ENCODE measurements at places on chromosomes 5 and 9.

GRCh38 chr5:64229163-64229774 lies 63.6 kb downstream of the RNF180 start:
- DNase-seq = no peak

GRCh38 chr5:92977846-92978540 lies 603.0 kb downstream of the NR2F1-AS1 start:
- no peak for DNase-seq

GRCh38 chr9:98365227-98365669 lies 109.8 kb upstream of the TBC1D2 start:
- no peak for DNase-seq

GRCh38 chr9:20377790-20378189 lies 244.5 kb downstream of the MLLT3 start:
- DNase-seq = no peak

GRCh38 chr5:136062366-136063274 lies 33.8 kb downstream of the TGFBI start:
- peak; percentile 5 for DNase-seq

GRCh38 chr5:5165541-5166002 lies 25.4 kb downstream of the ADAMTS16 start:
- no peak for DNase-seq

DNA sequence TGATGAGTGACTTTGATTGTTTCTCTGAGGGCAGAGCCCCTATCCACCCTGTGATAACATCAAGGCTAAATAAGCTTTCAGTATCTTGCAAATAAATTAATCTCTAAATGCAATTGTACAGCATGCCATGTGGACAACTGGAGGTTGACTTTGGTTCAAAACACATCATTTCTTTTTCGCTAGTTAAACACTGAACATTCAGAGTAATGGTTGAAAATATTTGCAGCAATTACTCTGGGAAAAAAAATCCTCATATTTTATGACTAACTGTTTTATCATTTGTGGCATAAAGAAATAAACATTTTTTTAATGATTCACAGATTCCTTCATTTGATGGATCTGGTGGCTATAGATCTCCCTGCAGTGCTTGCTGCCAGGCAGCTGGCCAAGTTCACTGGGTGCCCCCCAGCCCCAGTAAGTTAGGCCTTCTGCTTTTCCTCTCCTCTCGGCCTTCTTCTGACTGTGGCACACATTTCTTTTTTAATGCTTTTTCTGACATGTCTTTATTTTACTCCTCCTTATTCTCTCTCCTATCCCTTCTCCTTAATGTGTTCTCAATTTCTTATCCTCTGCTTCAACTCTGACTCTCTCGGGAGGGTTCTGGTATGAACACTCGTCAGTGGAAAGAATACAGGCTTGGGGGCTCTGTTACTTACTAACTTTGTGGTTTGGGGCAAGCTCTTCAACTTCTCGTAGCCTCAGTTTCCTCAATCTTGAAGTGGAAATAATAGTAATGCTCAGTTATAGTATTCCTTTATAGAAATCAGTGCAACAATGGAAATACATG lies 69.6 kb downstream of the ADAMTSL1 start:
- DNase-seq = no peak

DNA sequence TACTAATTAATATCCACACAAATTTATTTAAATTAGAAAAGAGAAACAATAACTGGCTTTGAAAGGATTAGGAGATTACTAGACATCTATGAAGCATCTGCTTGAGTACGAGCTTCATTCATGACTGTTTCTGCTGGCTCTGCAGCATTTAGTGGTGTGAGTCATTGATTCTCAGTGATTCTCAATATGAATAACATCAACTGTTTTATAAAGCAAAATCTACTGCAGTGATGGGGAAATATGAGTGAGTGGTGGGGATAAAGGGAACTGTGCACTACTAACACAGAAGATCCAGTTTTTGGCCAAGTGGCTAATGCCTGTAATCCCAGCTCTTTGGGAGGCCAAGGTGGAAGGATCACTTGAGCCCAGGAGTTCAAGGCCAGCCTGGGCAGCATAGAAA lies 8.4 kb downstream of the FNBP1 start:
- DNase-seq = no peak

GRCh38 chr5:74433255-74433895 lies 207.2 kb downstream of the ENC1 start:
- peak; percentile 62 for DNase-seq

- no peak for DNase-seq
These were observed 6.9 kb downstream of the OBP2B start for GRCh38 chr9:133202145-133202513.

GRCh38 chr9:137674307-137674975 lies 55.6 kb downstream of the EHMT1 start:
- DNase-seq = no peak

GRCh38 chr5:159040181-159040580 lies 59.5 kb downstream of the EBF1 start:
- DNase-seq = no peak

GRCh38 chr5:127656825-127657224 lies 7.9 kb downstream of the CTXN3 start:
- no peak for DNase-seq

GRCh38 chr5:98428806-98429205 lies 344.7 kb upstream of the RGMB start:
- DNase-seq = no peak

DNA sequence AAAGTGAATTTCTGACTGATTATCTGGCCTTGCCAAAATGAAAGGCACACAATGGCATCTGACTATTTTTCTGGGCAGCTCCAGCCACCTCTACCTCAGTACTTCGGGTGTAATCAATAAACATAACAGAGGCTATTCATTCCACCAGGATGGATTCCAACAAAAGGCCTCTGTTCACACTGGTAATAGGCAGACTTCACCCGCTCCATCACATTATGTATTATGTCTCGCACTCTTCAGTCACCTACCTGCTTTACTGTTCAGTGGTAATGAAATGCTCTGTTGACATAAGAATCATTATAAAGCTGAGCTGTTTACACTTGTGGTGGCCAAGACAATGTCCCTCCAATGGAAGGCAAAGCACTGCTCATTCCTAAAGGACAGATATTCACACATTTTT lies 1333.7 kb upstream of the WWC1 start:
- no peak for DNase-seq

GRCh38 chr5:52748590-52748989 lies 39.1 kb upstream of the ITGA1 start:
- no peak for DNase-seq
